ENCODE measurements at places on chromosomes 12 and 14. TPM values are rescaled to one million over a fixed set of nuclear protein-coding genes. Genes with fewer than 3 reads are reported as not detected.
A peak's percentile ranks its signal among the peaks of the same experiment; 100 is the strongest.

DNA sequence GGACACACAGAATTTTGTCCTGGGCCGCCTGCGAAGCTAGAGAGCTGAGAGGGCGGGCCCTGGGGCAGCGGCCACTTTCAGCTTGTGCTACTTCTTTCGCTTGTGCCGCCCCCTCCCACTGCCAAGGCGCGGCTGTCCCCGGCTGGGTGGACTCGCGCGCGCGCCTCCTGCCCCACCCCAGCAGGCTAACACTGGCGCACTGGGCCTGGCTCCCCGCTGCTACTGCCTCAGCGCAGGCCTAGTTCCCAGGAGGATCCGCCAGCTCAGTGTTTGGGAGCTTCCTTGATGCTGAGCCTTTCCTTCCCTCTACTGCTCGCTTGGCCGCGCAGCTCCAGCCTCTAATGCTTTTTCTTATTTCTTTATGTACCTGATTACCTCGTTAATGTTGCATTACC is 27.4 kb upstream of the METAP2 start:
- H3K27ac ChIP-seq, result no peak overlapping the region
- H3K27me3 ChIP-seq, result no peaks in the 10 kb centered on the region

DNA sequence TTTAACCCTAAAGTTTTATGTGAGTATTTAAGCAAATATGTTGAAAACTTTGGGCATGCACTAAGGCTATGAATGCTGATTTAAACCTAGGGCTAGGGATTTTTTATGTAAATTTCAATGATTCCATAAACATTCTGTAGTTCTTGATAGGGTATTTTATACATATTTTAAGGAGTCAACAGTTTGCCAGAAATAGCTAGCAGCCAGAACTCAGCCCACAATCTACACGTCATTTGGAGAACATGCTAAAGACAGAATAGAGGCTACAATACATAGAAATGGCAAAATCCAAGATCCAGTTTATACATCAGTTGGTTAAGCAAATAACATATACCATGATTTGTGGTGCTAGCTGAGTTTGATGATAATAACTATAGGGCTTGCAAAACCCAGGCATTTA is 184.7 kb downstream of the TMEM117 start:
- H3K4me3 ChIP-seq, result no peak overlapping the region
- no peaks in the 10 kb centered on the region for H3K36me3 ChIP-seq
- DNase-seq, result no peak
- H3K27ac ChIP-seq, result no peak overlapping the region
- H3K27me3 ChIP-seq, result no peaks in the 10 kb centered on the region

- no peaks in the 10 kb centered on the region for H3K4me1 ChIP-seq
- no peaks in the 10 kb centered on the region for H3K36me3 ChIP-seq
- H3K27me3 ChIP-seq, result no peaks in the 10 kb centered on the region
- H3K4me3 ChIP-seq, result no peak overlapping the region
These were observed 249.9 kb downstream of the DAD1 start for GRCh38 chr14:22338917-22339715.

DNA sequence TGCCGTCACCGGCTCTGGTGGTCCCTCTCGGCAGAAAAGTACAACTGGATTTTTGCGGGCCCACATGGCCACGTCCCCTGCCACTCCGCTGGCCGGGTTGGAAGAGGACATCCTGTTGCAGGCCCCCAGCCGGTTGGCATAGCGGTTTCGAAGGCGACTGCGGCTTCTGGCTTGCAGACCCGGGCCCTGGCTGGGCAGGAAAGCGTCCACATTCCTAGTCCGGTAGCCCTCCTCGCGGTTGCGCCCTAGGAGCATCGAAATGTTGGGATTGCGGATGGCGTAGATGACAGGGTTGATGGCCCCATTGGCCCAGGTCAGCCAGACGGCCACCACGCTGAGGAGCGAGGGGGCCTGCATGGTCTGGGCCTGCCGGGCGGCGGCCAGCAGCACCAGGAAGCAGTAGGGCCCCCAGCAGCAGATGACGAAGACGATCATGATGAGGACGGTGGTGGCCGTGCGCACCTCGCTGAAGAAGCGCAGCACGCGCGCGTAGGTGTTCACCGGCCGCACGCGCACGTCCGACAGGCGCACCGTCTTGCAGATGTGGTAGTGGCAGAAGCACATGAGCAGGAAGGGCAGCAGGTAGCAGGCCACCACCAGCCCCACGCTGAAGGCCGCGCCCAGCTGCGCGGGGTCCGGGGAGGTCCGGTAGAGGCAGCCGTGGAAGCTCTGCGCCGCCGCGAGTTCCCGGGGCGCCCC is 1.2 kb downstream of the GPR135 start:
- peak overlapping the region; percentile 60 for H3K4me3 ChIP-seq
- H3K4me1 ChIP-seq, result peaks cover 10% of the 10 kb centered on the region
- no peaks in the 10 kb centered on the region for H3K27me3 ChIP-seq
- H3K36me3 ChIP-seq, result no peaks in the 10 kb centered on the region
- H3K27ac ChIP-seq, result no peak overlapping the region
- DNase-seq, result no peak

LMO3 gene
- 1.6 TPM for total RNA-seq

PHC1 gene
- total RNA-seq, result 3.1 TPM

- no peaks in the 10 kb centered on the region for H3K4me1 ChIP-seq
- no peak overlapping the region for H3K27ac ChIP-seq
- no peaks in the 10 kb centered on the region for H3K36me3 ChIP-seq
- no peaks in the 10 kb centered on the region for H3K27me3 ChIP-seq
These were observed 357.4 kb downstream of the C12orf50 start for GRCh38 chr12:87671757-87672156.

GRCh38 chr12:127125607-127126259 is 1141.2 kb upstream of the TMEM132C start:
- peak overlapping the region; percentile 63 for H3K27ac ChIP-seq
- no peaks in the 10 kb centered on the region for H3K36me3 ChIP-seq
- DNase-seq, result peak; percentile 56
- no peaks in the 10 kb centered on the region for H3K27me3 ChIP-seq
- H3K4me1 ChIP-seq, result peaks cover 3% of the 10 kb centered on the region

- no peak overlapping the region for H3K4me3 ChIP-seq
- no peak for DNase-seq
- H3K27ac ChIP-seq, result no peak overlapping the region
- no peaks in the 10 kb centered on the region for H3K36me3 ChIP-seq
- H3K4me1 ChIP-seq, result no peaks in the 10 kb centered on the region
These were observed 13.9 kb downstream of the FBXL14 start for GRCh38 chr12:1580526-1580925.

- no peak overlapping the region for H3K4me3 ChIP-seq
- no peaks in the 10 kb centered on the region for H3K4me1 ChIP-seq
- no peaks in the 10 kb centered on the region for H3K36me3 ChIP-seq
- no peak for DNase-seq
- H3K27me3 ChIP-seq, result no peaks in the 10 kb centered on the region
These were observed 16.0 kb upstream of the OR6S1 start for GRCh38 chr14:20657216-20658211.

- H3K27ac ChIP-seq, result no peak within 1 kb of the TSS
- H3K27me3 ChIP-seq, result no peaks in the 10 kb centered on the region
- peak within 1 kb of the TSS; percentile 41 for H3K4me3 ChIP-seq
- no peaks in the 10 kb centered on the region for H3K4me1 ChIP-seq
- H3K36me3 ChIP-seq, result peaks cover 11% of the 10 kb centered on the region
These were observed at the start of gene B3GNT4 for GRCh38 chr12:122203301-122204166. B3GNT4 (plus strand) TSS chr12:122203709; CDS start chr12:122204619, 910 bp downstream.

ALG10B gene
- 12.8 TPM for total RNA-seq

DNA sequence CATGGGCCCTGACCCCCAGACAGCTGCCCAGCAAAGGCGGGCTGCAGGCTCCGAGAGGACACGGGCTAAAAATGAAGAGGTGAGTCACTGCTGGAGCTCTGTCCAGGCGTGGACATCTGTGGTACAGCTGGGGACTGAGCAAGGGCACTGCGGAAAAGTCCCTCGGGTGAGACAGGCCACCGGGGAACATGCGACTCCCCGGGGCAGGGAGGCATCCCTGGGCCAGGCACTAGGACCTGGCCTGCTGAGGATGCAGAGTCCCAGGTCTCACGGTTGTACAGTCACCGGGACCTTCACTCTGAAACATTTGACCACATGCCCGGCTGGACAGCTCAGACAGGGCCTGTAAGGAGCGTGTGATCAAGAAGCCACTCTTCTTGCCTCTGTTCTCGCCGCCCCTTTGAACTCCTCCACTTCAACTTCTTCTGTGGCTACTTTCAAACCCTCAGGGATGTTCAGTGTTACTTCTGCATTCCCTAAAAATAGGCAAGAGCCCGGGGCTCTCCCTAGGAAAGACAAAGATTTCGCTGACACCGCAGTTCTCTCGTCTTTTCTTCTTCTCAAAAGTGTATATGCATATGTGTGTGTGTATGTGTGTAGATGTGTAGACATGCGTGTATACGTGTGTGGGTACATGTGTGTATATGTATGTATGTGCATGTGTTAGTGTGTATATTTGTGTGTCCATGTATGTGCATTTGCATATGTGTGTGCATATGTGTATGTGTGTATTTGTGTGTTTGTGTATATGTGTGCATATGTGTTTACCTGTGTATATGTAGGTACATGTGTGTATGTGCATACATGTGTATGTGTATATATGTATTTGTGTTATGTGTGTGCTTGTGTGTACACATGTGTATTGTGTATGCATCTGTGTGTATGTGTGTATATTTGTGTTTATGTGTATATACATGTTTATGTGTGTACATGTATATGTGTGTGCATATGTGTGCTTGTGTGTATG is 5.0 kb upstream of the RFLNA start:
- H3K27ac ChIP-seq, result no peak overlapping the region
- DNase-seq, result no peak
- H3K4me1 ChIP-seq, result no peaks in the 10 kb centered on the region
- H3K4me3 ChIP-seq, result no peak overlapping the region
- no peaks in the 10 kb centered on the region for H3K27me3 ChIP-seq
- no peaks in the 10 kb centered on the region for H3K36me3 ChIP-seq

GRCh38 chr14:61653507-61653906 is 41.8 kb upstream of the HIF1A start:
- H3K4me3 ChIP-seq, result no peak overlapping the region
- H3K27ac ChIP-seq, result no peak overlapping the region
- no peaks in the 10 kb centered on the region for H3K36me3 ChIP-seq
- H3K27me3 ChIP-seq, result no peaks in the 10 kb centered on the region

- peak overlapping the region; percentile 47 for H3K27ac ChIP-seq
- no peaks in the 10 kb centered on the region for H3K36me3 ChIP-seq
- peak; percentile 17 for DNase-seq
- no peaks in the 10 kb centered on the region for H3K27me3 ChIP-seq
- H3K4me3 ChIP-seq, result peak overlapping the region; percentile 84
These were observed 303 bp downstream of the PUS7L start for GRCh38 chr12:43758247-43758727.

ZBTB1 gene
- 49.1 TPM for total RNA-seq

RABGGTA gene
- total RNA-seq, result 59.1 TPM

- no peaks in the 10 kb centered on the region for H3K36me3 ChIP-seq
- DNase-seq, result no peak
- no peaks in the 10 kb centered on the region for H3K27me3 ChIP-seq
- H3K27ac ChIP-seq, result no peak overlapping the region
These were observed 26.4 kb upstream of the RASSF3 start for GRCh38 chr12:64583771-64584421.

- DNase-seq, result no peak
- H3K27me3 ChIP-seq, result no peaks in the 10 kb centered on the region
- no peak overlapping the region for H3K4me3 ChIP-seq
- no peaks in the 10 kb centered on the region for H3K4me1 ChIP-seq
- no peaks in the 10 kb centered on the region for H3K36me3 ChIP-seq
These were observed 25.0 kb upstream of the GALNT9 start for GRCh38 chr12:132354211-132354981.

GRCh38 chr12:121196902-121197301 is 13.0 kb upstream of the P2RX4 start:
- H3K4me3 ChIP-seq, result no peak overlapping the region
- no peak overlapping the region for H3K27ac ChIP-seq
- H3K4me1 ChIP-seq, result no peaks in the 10 kb centered on the region
- H3K36me3 ChIP-seq, result no peaks in the 10 kb centered on the region
- no peaks in the 10 kb centered on the region for H3K27me3 ChIP-seq
- no peak for DNase-seq

DNA sequence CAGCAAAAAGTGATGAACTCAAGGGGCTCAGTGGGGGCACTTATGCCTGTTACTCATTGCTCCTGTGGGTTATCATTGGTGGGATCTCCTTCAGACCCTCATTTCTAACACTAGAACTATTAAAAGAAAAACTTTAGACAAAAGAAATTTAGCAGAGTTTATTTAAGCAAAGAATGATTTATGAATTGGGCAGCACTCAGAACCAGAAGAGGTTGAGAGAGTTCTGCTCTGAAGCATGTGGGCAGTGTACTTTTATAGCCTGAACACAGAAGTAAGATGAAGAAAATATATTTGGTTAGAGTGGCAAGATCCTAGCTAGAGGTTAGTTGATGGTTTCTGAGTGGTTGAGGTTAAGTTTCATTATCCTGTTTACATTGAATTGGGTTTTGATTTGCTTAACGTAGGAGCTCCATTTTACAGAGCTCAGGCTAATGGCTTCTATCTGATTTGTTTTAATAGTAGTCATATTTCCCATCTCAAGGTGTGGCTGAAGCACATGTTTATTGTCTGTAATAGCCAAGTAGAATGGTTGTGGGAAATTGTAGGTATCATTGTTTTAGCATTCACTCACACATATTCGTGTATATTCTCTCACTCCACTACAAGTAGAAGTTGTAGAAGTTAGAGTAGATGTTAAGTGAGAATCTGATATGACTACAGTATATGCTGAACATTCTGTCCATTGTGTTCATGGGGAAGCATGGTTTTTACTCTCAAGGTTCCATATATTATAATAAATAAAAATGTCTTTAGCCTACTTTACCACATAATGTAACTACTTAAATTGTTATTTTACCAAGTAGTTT is 27.6 kb downstream of the LEMD3 start:
- H3K4me1 ChIP-seq, result peaks cover 3% of the 10 kb centered on the region
- no peaks in the 10 kb centered on the region for H3K27me3 ChIP-seq
- no peak for DNase-seq
- H3K36me3 ChIP-seq, result no peaks in the 10 kb centered on the region
- H3K27ac ChIP-seq, result no peak overlapping the region
- no peak overlapping the region for H3K4me3 ChIP-seq

NANOG gene
- total RNA-seq, result 0.51 TPM

DNA sequence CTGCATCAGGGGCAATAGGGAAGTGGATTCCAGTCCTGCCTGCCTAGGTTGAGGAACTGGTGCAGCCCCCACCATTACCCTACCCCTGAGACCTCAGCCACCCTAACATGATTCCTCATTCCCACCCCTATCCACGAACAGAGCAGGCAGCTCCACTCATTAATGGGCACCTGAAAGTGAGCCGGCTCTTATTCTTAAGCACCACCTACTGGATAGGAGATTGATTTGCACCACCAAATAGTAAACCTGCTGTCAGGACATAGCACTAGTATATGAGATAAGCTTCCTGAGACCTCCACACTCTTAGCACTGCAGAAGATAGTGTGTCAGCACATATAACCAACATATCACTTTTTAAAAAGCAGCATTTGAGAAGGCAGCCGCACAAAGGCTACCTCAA is 573.2 kb downstream of the SOX5 start:
- no peak for DNase-seq
- H3K4me3 ChIP-seq, result no peak overlapping the region
- H3K4me1 ChIP-seq, result no peaks in the 10 kb centered on the region
- H3K27ac ChIP-seq, result no peak overlapping the region
- H3K36me3 ChIP-seq, result no peaks in the 10 kb centered on the region

GRCh38 chr14:100393906-100394732 is 71.0 kb downstream of the SLC25A47 start:
- H3K4me3 ChIP-seq, result no peak overlapping the region
- no peaks in the 10 kb centered on the region for H3K36me3 ChIP-seq
- H3K4me1 ChIP-seq, result peaks cover 2% of the 10 kb centered on the region
- H3K27me3 ChIP-seq, result no peaks in the 10 kb centered on the region
- H3K27ac ChIP-seq, result no peak overlapping the region
- no peak for DNase-seq

All from GM12878 (cell line).